ENCODE measurements at places on chromosomes 2 and 18. TPM values are rescaled to one million over a fixed set of nuclear protein-coding genes. Genes with fewer than 3 reads are reported as not detected.

DNA sequence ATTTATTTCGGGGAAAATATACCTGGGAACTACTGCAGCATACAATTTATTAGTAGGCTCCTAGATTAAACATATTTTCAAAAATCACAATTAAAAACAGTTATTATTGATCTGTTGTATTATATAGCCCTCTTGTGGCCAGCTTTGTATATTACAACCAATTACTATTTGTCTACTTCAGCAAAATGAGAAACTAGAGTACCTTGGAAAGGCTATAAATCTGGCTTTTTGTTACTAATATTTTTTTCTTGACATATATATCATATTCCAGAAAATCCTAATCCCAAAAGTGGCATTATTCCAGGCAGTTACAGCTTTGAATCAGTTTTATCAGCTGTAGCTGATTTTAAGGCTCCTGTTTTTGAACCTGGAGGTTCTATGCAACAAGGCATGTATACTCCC lies 101.2 kb downstream of the UBR3 start:
- DNase-seq = no peak

DNA sequence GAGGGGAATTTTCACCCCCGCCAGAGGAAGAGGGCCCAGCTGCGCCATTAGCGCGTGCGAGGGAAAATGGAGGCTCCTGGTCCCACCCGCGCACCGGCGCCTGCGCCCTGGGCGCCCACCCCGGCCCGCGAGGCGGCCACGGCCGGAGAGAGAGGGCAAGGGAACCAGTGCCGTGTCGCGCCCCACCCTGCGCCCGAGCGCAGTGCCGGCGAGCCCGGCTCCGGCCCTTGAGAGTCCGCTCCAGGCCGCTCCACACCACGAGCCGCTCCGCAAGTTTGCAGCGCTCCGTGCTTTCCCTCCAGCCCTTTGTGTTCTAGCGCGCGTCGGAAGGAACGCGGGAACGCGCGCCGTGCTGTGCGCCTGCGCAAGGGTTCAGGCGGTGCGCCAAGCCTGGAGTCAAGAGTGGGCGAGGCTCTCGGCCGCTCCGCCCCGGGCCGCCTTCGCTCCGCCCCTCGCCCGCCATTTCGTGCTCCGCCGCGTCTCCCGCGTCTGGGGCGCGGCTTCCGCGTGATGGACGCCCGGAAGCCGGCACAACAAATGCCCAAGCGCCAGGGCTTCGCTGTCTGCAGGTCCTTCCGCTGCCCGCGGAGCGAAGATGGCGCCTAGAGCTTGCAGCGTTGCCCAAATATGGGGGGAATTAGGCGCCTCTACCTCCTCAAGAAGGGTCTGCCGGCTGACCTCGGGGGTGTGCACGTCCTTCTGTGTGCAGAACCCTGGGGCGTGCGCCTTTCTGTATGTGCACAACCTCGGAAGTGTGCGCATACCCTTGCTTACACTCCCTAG lies 46.1 kb upstream of the PTMA start:
- DNase-seq = no peak

MAL gene
- total RNA-seq = not detected

GRCh38 chr18:6830916-6831315 lies 101.4 kb downstream of the ARHGAP28 start:
- DNase-seq = no peak

GRCh38 chr2:138676619-138677021 lies 103.6 kb downstream of the NXPH2 start:
- DNase-seq = no peak

GRCh38 chr2:69977186-69977585 lies 15.8 kb upstream of the ASPRV1 start:
- DNase-seq = no peak

- peak; percentile 23 for DNase-seq
Observed at GRCh38 chr2:108184419-108184818, 55.3 kb upstream of the SULT1C3 start.

GRCh38 chr2:46308081-46308480 lies 10.9 kb downstream of the EPAS1 start:
- DNase-seq = no peak

MXD1 gene
- total RNA-seq = 1.6 TPM

GRCh38 chr2:201444746-201445465 lies 6.4 kb downstream of the TRAK2 start:
- no peak for DNase-seq

GRCh38 chr2:152622219-152622618 lies 95.0 kb downstream of the PRPF40A start:
- DNase-seq = no peak

DNA sequence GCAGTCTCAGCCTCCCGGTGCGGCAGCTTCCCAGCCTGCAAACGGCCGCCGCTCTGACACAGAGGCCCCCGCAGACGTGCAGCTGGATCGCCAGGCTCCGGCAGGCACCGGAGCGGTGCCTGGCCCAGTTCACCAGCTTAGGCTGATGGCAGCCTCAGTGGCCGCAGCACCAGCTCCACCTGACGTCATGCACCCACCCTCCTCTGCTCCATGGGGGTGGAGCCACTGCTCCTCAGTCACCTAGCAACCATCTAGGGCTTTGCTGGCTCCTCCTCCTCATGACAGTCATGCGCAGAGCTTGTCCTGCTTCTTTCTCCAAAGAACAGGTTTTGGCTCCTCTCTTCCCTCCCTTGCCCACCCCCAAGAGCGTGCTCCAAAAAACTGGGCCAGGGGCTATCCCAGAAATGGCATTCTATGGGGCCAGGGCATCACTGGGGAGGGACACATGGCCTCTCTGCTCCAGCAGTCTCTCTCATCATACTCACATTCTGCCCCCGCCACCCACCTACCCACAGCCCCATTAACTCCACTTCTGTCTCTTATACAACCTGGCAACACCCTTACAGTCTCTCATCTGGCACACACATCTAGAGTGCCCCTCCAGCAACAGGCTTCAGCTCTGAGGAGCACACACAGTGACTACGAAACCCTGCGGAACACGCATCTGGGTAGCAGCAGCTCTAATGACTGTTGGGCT lies 5.5 kb downstream of the DCTN1 start:
- no peak for DNase-seq

- DNase-seq = no peak
Observed at GRCh38 chr2:64786343-64787018, 132.8 kb upstream of the SERTAD2 start.
